ENCODE measurements at places on chromosomes 3 and 15.

- DNase-seq: no peak
Observed at GRCh38 chr15:69665641-69666111, 213.1 kb downstream of the RPLP1 start.

DNA sequence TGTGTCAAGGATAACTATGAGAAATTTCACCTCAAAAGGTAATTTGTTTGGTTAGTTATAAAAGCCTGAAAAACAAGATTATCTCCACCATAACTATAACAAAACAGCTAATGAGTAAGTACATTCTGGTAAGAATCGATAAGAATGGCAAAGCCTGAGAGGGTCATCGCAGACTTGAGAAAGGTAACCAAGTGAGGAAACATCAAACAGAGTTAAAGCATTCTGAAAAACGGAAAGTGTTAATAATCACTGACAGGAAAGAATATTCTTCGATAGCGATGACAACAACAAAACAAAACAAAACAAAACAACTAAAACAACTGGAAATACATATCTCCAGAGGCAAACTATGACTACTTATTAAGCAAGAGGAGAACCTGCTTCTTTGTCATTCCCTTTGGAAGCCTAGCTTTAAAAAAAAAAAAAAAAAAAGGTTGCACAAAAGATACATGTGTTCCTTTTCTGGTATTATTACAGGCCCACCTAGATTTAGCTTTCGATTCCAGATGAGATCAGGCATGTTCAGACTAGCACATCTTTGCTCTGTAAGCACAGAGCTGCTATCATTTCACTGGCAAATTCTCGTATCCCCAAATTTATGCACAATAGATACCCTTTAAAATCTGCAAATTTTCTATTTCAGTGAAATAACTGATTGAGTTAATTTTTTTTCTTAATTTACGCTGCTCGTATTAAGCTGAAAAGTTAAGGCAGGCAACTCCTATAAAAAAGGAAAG is 155.6 kb downstream of the TIGIT start:
- no peak for DNase-seq

GRCh38 chr15:28020644-28021043 is 78.5 kb downstream of the OCA2 start:
- no peak for DNase-seq

DNA sequence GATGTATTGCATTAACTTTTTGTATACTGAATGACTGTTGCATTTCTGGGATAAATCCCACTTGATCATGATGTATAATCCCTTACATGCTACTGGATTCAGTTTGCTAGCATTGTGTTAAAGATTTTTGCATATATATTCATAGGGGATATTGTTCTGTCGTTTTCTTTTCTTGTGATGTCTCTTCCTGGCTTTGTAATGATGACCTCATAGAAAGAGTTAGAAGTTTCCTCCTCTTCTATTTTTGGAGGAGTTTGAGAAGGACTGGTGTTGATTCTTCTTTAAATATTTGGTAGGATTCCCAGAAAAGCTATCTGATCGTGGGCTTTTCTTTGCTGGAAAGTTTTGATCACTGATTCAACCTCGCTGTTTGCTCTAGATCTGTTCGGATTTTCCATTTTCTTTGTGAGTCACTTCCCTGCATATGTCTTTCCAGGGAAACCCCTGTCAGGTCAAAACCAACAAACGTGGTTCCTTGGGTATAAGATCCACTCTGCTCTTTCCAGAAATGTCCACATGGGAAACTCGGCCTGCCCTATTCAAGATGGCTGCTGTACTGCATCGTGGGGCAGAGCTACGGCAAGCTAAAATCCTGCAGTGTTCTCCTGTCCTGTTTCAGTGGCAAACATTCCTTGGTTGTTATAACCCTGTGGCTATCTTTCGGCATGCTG is 120.4 kb downstream of the GABRG3 start:
- no peak for DNase-seq

DNA sequence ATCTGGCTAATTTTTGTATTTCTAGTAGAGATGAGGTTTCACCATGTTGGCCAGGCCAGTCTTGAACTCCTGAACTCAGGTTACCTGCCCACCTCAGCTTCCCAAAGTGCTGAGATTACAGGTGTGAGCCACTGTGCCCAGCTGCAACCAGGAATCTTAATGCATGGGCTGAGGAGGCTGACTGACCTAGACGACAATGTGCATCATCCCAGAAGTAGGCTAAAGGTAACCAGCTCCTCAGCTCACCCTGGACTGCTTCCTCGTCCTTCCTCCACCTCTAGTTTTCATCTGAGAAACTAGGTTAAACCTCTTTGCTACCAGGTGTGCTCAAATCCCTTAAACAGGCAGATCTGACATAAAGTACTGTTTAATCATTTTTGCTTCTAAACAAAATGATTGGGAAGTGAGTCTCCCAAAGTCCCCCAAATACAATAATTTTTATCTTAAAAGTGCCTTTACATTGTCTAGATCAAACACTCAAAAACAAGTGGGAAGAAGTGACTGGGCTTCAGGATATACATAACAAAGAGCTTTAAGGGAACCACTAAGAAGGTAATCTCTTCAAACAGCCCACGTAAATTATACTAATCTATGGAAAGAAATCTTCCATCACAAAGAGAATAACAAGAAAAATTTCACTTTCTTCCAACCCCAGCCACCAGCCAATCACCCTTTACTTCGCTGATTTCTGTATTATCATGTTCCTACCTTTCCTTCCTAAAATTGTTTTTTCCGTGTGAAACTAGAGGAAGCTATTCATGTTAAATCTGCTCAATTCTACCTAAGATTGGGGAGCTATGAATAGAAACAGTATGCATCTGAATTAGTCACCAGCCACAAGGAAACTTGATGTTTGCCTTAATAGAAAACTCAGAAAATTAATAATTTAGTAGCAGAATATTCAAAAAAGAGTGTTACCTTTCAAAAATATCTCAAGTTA is 34.7 kb downstream of the IGF2BP2 start:
- DNase-seq: no peak

GRCh38 chr3:34015204-34016142 is 217.0 kb downstream of the PDCD6IP start:
- DNase-seq: no peak

DNA sequence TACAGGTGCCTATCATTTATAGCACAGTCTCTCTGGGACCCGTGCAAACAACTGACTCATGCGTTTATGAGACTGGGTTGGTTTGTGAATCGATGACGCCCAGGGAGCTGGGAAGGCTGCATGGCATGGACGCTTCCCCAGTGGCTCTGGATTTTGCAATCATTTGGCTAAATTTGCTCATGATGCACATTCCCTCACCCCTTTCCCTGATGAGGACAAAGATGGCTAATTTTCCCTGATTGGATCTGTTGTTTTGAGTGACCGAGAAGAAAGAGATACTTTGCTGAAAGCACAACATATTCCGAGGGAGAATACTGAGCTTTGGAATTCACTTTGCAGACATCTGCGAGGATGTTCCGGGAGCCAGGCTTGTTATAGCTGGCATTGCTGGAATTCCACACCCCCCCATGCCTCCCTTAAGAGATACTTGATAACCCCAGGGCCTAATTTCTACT is 51.1 kb downstream of the CGNL1 start:
- DNase-seq: no peak

Measured in HuH-7.5 (cell line).